ENCODE measurements at places on chromosomes 6 and 20.

DNA sequence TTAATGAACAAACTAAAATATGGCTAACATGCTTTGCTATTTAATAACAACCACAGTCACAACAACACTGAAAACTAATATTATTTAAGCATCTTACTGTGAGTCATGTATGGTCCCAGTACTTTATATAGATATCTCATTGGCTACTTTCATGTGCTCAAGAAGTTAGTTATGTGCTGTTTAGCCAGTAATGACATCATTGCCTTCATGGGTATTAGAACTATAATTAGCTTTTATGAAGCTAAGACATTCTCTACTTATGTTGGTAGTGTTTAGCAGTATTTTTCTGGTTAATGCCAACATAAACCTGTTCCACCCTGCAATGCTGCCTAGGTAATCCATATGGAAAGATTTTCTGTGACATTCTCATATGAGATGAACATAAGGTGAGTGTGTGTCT, 56.1 kb downstream of the ADGRG6 start:
- no peak for DNase-seq

- DNase-seq: no peak
Observed at GRCh38 chr6:131054392-131055250, 8.4 kb downstream of the EPB41L2 start.

DNA sequence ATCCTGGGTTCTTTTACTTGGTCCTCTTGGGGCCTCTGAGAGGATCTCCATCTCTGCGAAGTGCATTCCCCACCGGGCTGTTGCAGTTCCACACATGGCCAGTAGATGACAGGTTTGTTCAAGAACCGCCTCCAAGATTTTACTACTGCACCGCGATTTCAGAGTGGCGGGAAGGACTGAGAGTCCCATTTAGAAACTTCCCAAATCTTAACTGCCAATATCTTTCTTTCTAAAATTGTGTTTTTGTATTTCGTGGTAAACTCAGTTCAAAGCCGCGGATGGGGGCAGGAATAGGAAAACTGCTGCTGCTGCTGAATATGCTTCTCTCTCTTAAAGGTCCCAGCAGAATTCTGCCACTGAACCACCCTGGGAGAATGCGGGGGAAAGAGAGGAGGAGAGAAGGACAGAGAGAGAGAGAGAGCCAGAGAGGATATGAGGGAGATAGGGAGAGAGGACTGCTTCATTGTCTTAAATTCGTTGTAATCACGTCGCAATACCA, 8.6 kb upstream of the BTNL2 start:
- peak; percentile 53 for DNase-seq

DNA sequence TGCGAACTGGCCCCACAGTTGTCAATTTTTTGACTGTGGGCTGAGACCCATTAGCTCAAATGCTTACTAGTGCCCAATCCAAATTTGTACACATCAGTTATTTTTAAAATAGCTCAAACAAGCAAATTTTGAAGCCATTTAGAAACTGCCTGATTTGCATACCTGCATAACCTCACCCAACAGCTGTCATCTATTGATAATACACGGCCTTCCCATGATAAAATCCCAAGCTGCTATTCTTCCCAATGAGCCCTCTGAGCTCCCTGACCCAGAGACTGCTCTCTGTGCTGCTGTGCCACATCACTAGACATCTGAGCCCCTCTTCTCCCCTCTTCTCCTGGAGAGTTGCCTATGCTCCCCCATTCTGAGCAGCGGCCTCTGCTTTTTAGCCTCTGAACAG, 140.5 kb upstream of the EEF1E1 start:
- no peak for DNase-seq

- no peak for DNase-seq
Observed at GRCh38 chr6:11722805-11723631, 55.6 kb downstream of the ADTRP start.

GRCh38 chr6:48560408-48560807, 449.4 kb upstream of the PTCHD4 start:
- DNase-seq: no peak

- DNase-seq: peak; percentile 66
Observed at GRCh38 chr6:87723170-87724078, 21.4 kb upstream of the AKIRIN2 start.

DNA sequence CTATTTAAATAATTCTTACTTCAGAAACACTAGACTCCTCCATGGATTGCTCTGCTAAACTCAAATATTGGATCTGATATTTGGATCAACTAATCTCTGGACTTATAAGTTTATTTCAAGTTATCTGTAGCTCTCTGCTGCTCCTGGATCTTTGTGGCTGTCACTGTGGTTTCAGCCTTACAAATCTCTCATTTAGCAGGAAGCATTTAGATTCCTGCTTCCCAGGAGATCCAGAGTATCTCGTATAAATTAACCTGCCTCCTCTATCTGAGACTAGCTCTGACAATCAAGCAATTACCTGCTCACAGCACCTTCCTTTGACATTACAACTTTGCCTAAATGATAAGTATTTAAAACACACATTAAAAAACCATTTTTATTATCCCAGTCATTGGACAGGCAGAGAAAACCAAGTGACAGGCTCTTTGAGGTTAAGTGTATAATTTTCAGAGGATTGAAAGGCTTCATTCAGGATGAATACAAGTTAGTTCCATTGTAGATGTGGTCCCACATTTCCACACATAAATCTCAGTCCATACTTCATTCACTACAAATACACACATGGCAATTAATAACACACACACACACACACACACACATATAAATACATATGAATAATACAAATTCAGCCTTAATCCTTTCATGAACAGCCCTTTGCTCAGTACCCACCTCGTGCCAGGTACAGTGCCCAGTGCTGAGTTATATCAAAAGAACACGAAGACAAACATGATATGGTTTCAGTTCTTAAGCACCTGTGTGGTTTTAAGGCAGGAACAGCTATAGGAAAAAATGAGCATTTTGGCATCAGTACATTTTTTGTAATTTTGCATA, 55.5 kb upstream of the PLCB1 start:
- DNase-seq: no peak

DNA sequence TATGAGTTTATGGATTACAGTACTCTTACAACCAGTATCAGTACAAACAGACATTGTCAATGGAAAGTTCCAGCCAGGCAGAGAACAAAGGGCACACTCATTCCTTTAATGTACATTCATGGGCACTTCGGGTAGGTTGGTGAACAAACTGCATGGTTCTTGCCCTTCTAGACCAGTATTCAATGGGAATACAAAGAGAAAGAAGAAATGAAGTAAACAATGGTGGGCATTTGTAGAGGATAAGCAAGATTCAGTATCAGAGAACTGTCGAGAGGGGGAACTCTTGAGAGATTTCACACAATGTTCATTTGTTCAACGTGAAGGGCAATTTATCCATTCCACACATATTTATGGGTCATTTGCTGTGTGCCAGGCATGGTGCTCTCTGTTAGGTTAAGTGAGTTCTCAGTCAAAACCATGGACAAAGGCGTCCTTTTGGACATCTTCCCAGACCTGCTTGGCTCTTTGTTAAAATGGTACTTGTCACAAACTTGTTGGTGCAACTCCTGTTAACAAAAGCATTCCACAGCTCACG, 714.8 kb downstream of the DHX35 start:
- no peak for DNase-seq

DNA sequence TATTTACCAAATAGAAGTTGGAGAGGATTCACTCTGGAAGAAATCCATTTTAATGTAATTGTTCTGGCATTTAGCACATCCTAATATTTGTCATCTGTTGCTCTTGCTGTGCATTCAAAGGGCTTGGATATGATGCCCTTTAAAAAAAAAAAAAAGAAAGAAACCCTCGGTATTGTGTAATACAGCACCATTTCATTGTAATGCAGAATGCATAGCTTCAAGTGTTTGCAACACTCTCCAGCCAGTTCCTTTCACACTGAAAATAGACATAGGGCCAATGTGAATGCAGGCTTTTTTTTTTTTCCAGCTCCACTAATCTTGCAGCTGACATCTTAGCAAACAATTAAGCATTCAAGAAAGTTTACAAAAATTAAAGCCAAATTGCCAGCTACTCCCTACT, 197.4 kb upstream of the POU3F2 start:
- no peak for DNase-seq

DNA sequence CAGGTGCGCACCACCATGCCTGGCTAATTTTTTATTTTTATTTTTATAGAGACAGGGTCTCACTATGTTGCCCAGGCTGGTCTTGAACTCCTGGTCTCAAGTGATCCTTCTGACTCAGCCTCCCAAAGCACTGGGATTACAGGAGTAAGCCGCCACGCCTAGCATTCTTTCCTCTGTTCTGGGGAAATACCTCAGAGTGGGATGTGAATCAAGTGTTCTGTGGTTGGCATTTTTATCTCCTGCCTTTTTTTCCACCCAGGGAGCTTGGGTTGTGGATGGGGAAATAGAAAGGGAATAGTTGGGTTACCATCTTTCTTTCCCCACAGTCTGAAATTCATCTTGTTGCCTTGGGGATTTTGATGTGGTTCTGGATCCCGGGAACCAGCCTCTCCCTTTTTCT, 24.1 kb downstream of the TFAP2C start:
- no peak for DNase-seq

- DNase-seq: no peak
Observed at GRCh38 chr6:56840467-56841380, 114.2 kb upstream of the BEND6 start.

DNA sequence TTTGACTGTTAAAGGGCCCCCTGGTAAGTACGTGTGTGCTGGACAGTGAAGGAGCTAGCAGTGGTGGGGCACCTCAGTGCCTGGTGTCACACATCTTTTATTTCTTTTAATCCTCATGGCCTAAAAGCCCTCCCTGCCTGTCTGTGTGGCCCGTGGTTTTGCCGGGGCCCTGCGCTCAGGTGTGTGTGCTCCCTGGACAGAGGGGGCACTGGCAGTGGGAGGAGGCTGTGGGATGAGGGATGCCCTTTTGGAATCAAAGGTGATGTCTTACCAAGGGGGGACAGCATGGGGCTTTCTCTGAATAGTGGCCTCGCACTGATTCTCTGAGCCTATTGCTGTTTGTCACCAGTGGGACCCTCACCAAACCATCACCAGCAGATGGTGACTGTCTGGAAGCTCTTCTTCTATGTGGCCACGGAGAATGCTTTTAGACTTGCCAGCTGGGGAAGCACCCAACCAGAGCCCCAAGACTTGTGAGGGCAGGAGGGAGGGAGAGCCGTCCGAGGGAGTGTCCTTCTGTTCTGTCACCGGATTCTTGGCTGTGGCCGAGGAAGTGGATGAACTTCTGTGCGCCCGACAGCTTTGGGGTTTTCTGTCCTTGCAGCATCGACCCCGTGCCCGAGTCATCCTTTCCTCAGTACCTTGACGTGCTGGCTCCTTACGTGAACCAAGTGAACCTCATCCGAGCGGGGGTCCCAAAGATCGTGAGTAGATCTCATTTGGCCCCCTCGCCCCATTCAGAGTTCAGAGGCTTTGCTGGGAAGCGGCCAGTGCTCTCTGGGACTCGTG, 18.1 kb downstream of the PNLDC1 start:
- DNase-seq: no peak

- DNase-seq: no peak
Observed at GRCh38 chr6:140007525-140007924, 633.1 kb upstream of the CITED2 start.

GRCh38 chr20:10524034-10524476, 89.0 kb downstream of the SLX4IP start:
- peak; percentile 51 for DNase-seq

DNA sequence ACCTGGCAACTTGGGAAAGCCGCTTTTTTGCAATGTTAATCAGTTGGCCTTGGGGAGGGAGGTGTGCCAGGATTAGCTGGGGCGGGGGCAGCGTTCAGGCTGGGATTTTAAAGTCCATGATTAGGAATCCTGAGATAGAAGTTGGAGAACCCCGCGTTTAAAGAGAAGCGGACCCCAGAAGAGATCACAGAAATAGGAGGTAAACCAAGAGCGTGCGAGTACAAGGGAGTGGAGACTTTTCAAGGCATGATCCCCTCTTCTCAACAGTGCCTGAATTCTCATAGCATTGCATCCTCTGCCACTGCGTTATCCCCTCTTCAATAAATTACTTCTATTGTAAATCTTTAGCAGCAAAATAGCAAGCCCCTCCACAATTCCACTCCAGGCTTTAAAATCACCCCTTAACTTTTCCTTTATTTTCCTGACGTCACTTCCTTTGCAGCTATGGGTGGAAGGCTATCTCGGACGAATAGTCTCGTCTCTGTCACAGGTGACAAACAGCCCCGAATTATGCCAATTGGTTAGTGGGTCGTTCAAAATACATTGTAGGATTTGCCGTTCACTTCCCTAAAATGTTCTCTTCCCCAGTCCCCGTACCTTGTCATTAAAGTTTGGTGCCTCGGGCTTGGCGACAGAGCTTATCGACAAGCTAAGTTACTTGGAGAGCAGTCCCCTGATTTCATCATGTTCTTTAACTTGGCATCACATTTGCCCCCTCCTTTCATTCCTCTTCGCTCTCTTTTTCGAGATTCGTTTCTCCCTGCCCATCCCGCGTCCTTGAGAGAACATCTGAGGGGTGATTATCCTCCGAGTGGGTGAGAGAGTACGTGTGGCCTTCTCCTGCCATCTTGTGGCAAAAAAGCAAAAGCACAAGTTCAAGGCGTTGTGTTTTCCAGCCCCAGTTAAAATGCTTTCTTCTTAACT, 17.1 kb downstream of the OR2B2 start:
- peak; percentile 26 for DNase-seq

- DNase-seq: no peak
Observed at GRCh38 chr20:58944610-58945009, 36.4 kb upstream of the NELFCD start.

GRCh38 chr20:20992686-20993360, 113.3 kb downstream of the LINC00237 start:
- no peak for DNase-seq

DNA sequence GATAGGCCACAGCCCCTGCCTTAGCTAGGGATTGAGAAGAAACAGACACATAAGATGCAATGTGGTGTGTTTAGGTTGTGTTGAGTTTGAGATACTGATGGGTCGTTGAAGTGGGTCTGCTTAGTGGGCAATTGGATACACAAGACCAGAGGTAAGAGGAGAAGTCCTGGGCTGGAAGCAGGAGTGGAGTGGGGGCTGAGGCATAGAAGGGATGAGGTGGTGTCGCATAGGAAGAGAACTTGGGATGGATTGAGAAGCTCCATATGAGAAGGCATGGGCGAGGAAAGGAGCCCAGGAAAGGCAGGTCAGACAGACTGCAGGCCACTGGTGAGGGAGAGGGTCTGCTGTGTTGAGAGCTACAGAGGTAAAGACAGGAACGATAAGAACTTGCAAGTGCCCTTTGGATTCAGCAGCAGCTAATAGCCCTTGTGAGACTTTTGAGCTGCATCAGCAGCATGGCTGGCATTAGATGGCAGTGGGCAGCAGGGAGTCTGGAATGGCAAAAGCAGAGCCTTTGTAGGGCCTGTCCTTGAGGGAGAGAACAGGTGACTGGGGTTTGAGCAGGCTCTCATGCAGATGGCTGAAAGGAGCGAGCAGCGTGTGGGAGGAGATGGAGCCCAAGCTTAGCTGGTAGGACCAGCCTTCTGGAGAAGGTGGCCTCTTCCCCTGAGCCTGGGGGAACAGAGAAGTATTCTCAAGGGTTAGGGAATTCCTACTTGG, 33.2 kb downstream of the PLCG1 start:
- no peak for DNase-seq

GRCh38 chr6:34384321-34385153, 7.9 kb downstream of the NUDT3 start:
- no peak for DNase-seq

DNA sequence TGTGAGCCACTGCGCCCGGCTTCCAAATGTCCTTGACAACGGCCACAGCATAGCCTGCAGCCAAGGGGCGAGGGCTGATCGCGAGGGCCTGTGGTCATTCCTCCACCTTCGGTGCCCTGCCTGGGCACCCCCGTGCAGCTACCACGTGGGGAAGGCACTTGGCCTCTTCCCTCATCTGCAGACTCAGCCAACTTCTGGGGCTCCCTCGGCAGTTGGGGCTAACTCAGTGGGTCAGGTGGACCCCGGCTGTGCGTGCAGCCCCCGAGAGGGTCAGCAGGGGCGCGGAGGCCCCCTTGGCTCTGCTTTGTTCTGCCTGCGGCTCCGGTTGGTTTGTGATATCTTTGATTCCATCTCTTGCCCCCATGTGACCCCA, 52.9 kb upstream of the BHLHE23 start:
- no peak for DNase-seq

All from substantia nigra (tissue), 51 donors.